NCI-H526 treated with DMSO at 0.1 percent for 48 hours (cell line): ENCODE measurements at places on chromosomes 2 and 18.

GRCh38 chr2:128187032-128187654 is 96.1 kb downstream of the UGGT1 start:
- no peak for DNase-seq

DNA sequence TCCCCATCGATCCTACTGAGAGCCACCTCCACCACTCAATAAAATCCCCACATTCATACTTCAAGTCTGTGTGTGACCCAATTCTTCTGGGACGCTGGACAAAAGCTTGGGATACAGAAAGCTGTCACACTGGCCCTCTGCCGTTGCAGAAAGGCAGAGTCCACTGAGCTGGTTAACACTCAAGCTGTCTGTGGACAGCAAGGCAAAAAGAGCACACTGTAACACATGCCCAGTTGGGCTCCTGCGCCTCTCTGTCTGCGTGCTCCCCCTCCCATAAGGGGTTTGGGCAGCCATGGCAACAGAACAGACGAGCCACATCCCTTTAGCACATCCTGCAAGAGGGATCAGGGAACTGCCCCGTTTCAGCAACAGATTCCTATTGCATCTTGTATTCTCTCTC is 106.9 kb upstream of the RGPD4 start:
- DNase-seq, result no peak

- DNase-seq, result peak; percentile 29
Observed at GRCh38 chr2:116510117-116510671, 1304.3 kb upstream of the DDX18 start.

DNA sequence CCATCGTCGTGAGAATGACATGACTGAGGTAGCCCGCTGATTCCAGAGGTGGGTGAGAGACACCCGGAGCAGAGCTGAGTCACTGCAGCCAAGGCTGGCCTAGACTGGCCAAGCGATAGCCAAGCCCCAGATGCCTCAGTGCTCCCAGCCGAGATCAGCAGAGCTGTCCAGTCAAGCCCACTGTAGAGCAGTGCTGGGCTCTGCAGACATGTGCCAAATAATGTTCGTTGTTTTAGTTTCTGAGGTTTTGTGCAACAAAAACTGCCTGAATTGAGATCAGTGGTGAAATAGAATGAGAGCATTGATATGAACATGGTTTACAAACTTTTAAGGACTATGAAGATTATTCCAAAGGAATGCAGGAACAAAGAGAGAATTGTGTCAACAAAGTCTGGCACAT is 42.1 kb downstream of the INSIG2 start:
- DNase-seq, result no peak

GRCh38 chr2:37110306-37111212 is 26.2 kb downstream of the GPATCH11 start:
- DNase-seq, result no peak

GRCh38 chr2:111904726-111905474 is 6.5 kb downstream of the MERTK start:
- no peak for DNase-seq

GRCh38 chr2:130808482-130809268 is 28.0 kb upstream of the ARHGEF4 start:
- no peak for DNase-seq

GRCh38 chr18:6368017-6368416 is 46.7 kb downstream of the L3MBTL4 start:
- no peak for DNase-seq

GRCh38 chr2:197920088-197920487 is 115.7 kb downstream of the PLCL1 start:
- no peak for DNase-seq

- no peak for DNase-seq
Observed at GRCh38 chr2:2014251-2014771, 270.0 kb upstream of the PXDN start.

DNA sequence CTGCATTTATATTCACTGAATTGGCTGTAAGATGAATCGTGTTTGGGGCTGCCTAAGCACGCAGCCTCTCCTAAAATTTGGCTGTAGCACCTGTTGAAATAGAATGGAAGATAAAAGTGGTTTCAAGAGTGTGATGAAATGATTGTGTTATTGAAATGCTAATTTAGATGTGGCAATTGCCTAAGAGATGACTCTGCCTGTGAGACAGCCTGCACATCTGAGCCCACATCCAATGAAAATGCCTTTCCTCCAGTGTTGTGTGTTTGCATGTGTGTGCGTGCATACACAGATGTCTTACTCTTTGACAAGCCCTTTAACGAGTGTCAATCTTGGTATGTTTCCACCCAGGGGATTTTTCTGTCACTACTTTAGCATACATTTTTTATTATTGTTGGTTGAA is 346.9 kb downstream of the MEIS1 start:
- no peak for DNase-seq

GRCh38 chr2:201929281-201930026 is 104.2 kb upstream of the FZD7 start:
- DNase-seq, result no peak

- DNase-seq, result no peak
Observed at GRCh38 chr18:49537232-49537896, 24.5 kb upstream of the LIPG start.

DNA sequence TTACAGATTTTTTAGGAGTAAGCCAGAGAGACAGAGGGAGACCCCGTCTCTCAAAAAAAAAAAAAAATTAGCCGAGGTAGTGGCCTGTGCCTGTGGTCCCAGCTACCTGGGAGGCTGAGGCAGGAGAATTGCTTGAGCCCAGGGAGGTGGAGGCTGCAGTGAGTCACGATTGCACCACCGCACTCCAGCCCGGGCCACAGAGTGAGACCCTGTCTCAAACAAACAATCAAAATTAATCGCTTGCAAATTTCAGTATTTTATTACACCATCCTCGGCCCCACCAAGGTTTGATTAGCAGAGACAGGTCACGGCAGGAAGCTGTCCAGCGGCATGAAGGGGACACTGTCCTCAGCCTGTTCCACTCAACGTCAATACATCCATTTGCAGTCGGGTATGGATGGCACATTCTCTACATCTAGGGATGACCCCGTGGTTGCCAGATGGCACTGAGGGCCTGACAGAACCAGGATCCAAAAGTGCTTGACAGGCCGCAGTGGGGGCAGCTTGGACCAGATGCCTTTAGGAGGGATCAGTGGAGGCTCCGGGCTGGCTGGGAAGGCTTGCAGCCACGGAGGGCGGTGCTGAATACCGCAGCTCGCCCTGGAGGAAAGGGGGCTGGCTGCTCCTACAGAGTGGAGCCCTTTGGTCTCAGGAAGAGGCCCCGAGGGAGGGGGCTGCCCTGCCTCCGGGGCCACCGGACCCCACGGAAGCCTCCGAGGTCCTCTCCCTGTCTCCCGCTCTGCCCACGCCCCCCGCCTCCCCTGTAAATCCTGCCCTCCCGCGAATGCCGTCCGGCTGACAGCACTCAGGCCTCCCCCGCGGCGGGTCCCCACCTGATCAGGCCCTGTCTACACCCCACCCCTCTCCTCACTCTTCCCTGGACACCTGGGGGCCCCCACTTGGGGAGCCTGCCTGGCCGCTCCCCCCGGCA is 13.1 kb downstream of the ASPRV1 start:
- DNase-seq, result no peak

DNA sequence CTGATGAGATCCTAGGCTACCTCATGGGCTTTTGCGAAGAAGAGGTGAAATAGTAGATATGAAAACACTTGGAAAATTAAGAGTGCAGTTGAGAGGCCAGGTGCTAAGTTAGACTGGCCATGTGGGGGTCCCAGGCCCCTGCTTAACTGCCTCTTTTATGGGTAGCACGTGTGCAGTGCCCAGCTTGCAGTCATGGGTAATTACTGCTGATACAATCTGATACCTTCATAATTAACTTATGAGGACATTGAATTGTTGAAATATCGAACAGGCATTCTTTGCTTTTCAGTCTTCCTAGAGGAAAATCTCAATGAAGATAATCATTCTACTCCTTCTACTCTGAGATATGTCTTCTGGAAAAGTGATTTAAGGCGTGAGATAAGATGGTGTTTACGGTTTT is 11.6 kb downstream of the TRAF3IP1 start:
- no peak for DNase-seq

DNA sequence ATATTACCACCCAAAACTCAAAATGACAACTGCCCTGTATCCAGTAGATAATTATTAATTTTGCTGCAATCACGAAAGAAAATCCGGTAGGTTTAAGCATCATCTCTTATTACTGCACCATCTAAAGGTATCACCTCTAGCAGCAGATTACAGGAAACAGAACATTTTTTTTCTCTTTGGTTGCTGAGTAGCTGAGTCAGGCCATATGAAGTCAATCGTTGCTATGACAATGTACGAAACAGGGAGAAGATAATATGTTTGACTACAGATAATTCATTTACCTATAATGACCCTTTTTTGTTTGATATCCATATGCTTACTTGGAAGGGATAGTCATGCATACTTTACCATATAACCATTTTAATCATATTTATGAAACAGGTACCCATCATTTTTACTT is 831.6 kb upstream of the CHAC2 start:
- DNase-seq, result no peak

GRCh38 chr2:233115121-233115520 is 55.0 kb downstream of the INPP5D start:
- no peak for DNase-seq

DNA sequence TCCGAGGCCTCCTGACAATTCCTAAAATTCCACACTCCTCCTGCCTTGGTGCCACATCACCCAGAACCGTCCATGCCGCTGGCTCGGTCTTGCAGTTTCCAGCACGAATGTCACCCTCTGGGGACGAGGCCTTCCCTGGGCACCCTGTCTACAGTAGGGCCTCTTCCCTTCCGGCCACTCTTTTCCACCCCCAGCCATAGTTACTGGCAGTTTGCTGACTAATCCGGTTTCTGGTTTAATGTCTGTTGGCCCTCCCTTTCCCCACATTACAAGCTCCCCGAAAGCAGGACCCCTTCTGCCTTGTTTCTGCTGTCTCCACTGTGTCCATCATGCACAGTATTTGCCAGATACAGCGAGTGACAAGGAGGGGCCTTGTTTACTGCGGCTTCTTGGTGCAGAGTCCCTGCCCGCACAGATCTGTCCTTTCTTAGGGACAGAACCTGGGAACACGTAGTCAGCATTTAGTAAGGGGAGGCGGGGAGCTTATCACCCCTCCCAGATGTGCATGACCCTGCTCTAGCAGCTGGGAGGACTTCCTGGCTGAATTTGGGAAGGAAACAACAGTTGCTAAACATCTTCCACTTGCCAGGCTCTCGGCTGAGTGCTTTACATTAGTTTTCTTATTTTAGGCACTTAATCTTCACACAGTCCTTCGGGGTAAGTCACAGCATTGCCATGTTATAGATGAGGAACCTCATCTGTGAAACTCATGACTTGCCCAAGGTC is 23.6 kb upstream of the CATIP start:
- no peak for DNase-seq

- peak; percentile 50 for DNase-seq
Observed at GRCh38 chr2:112958428-112959108, 19.2 kb upstream of the IL36G start.

GRCh38 chr2:112754564-112754963 is 9.8 kb downstream of the CKAP2L start:
- DNase-seq, result no peak

- no peak for DNase-seq
Observed at GRCh38 chr2:101710471-101711318, 13.2 kb downstream of the MAP4K4 start.

DNA sequence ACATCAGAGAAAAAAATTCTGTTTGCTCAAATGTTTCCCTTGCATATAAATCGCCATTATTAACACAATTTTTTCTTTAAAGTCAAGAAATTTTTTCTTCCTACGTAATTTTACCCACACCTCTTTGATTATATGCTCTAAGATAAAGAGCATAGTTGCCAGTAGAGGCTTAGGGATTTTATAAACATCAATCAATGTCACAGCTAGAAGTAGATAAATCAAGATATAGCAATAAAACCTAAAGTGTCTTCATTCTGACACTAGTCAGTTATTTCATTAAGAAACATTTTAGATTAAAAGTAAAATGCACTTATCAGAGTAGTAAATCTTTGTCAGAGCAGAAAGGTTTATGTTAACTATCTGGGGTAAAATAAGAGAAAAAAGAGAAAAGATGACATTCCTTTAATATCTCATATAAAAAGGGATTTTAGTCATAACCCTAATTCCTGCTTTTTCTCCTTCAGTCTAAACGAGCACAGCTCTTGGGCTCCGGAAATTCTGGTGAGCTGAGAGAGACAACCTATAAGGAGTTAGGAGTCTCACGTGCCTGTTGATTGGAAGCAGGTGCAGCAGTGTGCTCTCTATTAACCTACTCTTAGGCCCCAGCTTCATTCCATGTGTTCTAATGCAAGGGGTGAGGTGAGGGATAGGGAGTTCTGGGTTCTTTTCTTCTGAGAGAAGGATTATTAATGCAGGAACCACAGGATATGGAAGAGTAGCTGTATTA is 172.4 kb upstream of the GULP1 start:
- DNase-seq, result no peak

DNA sequence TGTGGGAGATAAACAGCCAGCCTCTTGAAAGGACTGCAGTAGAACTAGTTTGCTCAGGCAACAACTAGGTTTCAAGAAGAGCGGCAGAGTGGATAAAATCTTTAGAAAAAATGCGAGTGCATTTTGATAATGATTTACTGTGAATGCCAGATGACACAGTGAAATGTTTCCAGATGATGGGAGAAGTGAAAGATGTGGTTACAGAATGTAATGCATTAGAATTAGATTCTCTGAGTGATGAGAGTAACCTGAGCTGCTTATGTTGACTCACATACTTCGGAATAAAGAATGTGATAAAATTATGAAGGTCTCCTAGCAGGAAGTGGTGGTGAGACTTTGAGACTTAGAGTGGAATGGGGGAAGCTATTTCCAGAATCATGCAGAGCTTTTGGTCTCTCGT is 184.3 kb downstream of the GULP1 start:
- no peak for DNase-seq

DNA sequence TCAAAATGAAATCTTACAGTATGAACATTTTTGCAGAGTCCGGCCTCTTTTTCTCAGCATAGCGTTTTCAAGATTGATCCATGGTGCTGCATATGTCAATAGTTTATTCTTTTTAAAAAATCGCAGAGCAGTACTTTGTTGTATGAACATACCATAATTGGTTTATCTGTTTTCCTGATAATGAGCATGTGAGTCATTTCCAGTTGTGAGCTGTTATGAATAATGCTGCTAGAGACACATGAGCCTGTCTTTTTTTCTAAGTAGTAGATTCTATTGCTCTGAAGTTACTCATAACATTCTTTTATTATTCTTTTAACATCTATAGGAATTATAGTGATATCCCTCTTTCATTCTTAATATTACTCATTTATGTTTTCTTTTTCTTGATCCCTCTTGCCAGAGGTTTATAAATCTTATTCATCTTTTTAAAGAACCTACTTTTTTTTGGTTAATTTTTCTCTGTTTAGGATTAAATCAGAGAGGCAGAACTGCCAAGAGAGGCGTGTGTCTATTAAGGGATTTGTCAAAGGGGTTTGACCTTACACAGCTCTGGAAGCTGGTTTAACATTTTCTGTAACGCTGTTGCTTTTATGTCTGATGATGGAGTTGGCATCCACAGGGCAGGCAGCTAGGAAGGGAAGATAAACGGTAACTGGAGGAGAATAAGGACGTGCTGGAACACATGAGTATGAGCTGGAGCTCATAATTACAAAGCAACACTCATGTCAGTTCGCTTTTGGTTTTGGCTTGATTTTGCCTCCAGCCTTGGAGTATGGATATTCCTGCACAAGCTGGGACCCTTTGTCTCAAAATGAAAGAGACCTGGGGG is 47.4 kb downstream of the MGAT5 start:
- no peak for DNase-seq
